ENCODE measurements at places on chromosomes 16 and 17. TPM values are rescaled to one million over a fixed set of nuclear protein-coding genes. Genes with fewer than 3 reads are reported as not detected.

- no peak for DNase-seq
These were observed at the start of gene CRAMP1 for GRCh38 chr16:1612320-1613111. TSS of gene CRAMP1 (plus strand) at chr16:1612360. CDS start at chr16:1614640, 2,280 bp downstream.

GRCh38 chr17:28940142-28940541 lies 11.2 kb downstream of the PHF12 start:
- DNase-seq: no peak

GRCh38 chr17:74446551-74447500 lies 14.9 kb downstream of the GPRC5C start:
- no peak for DNase-seq

The PMM2 gene
- total RNA-seq: 47.0 TPM

The TAT gene
- total RNA-seq: not detected

GRCh38 chr17:12664894-12665262 lies 812 bp upstream of the MYOCD start:
- no peak for DNase-seq

The ZCCHC14 gene
- 27.1 TPM for total RNA-seq

- no peak for DNase-seq
These were observed 39.2 kb downstream of the CEP112 start for GRCh38 chr17:66152756-66153155.

DNA sequence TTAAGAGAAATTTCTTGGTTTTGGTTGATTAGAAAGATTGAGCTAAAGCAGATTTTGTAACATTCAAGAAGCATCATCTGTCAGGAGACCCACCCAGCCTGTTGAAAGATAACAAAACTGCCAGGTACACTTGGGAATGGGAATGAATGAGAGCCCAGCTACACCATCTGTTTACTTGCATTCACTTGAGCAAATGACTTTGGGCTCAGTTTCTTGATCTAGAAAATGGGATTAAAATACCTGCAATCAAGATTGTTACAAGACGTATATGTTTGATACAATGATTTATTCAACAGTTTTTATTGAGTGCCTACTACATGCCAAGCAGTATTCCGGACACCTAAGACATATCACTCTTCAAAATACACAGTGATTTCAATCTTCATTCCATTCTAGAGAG lies 76.3 kb upstream of the HAS3 start:
- DNase-seq: no peak

DNA sequence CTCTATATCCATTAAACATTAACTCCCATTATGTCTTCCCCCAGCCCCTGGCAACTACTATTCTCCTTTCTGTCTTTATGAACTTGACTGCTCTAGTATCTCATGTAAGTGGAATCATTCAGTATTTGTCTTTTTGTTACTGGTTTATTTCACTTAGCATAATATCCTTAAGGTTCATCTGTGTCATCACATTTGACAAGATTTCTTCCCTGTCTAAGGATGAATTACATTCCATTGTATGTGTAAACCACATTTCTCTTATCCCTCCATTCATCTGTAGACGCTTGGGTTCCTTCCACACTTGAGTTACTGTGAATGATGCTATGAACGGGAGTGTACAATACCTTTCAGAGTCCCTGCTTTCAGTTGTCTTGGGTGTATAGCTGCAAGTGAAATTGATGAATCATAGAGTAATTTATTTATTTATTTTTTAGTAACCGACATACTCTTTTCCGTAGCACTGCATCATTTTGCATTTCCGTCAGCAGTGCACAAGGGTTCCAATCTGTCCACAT lies 399.7 kb upstream of the RBFOX1 start:
- DNase-seq: no peak

The BORCS6 gene
- 4.6 TPM for total RNA-seq

DNA sequence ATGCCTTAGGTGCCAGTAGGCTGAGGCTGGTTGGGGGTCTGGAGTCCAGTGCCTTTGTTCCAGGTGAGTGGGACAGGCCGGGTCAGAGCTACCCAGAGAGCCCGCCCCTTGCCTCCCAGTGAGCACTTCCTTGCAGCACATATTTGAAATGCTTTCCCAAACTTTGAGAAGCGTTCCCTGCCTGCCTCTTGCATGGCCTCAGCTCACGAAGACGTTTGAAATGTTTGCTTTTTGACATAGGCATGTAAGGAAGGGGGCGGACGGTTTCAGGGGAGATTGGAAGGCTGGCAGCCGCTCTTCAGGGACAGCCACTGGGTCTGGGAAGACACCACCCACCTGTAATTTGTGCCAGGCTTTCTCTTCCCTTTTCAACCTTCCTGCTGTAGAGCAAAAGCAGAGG lies 5.1 kb upstream of the FOXL1 start:
- DNase-seq: no peak

The WDR90 gene
- total RNA-seq: 44.4 TPM

The ABCC6 gene
- total RNA-seq: 1.8 TPM

DNA sequence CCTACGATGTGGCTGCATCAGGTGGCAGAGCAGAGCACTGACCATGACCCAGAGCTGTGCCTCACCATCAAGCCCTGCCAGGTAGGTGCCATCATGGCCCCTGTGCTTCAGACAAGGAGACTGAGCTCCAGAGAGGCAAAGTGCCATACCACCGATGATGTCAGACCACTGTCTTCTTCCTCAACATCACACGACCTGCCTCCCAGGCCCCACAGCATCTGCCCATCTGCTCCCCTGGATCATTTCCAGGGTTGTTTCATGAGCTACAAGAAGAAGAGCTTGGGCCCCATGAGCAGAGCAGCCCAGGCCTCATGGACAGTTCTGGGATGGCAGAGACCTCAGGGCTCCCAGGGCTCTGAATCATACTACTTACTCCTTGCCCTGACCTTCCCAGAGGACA lies 9.9 kb downstream of the XYLT1 start:
- DNase-seq: no peak

- DNase-seq: no peak
These were observed 29.0 kb upstream of the SLC39A11 start for GRCh38 chr17:73121506-73121905.

The IRX5 gene
- total RNA-seq: 0.48 TPM

The KRTAP4-16 gene
- not detected for total RNA-seq

GRCh38 chr17:35791681-35792350 lies 3.6 kb downstream of the MMP28 start:
- no peak for DNase-seq

- DNase-seq: no peak
These were observed 26.4 kb downstream of the CCDC57 start for GRCh38 chr17:82186221-82186620.

DNA sequence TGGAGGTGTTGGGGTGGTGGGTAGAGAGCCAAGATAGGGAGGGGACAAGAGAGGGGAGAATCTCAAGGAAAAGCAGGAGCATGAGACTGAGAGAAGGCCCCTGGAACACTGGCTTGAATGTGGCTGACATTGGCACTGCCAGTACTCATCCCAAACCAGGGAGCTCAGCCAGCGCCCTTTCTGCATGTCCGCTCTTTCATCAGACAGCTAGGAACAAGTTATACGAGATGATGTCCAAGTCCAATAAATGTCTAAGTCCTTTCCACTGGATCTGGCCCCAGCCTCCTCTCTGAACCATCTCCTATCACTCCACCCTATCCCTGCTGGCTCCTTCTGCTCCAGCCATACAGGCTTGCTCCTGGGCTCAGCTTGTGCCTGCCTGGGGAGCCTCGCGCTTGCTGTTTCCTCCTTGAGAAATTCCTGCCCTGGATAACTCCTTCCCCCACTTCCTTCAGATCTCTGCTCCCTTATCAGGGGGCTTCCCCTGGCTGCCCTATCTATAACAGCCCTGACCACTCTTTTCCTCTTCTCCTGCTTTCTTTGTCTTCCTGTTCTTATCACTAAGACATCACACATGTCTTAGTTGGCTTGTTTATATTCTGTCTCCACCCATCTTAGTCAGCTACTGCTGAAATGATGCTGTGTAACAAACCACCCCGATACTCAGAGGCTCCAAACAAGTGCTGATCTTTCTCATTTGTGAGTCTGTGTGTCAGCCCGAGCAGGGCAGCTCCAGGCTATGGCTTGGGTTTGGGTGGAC lies 37.1 kb upstream of the MEOX1 start:
- no peak for DNase-seq

GRCh38 chr16:16163571-16163970 lies 59.7 kb downstream of the ABCC6 start:
- DNase-seq: no peak

All from H1 (cell line).